ENCODE measurements at places on chromosomes 2 and 18. TPM values are rescaled to one million over a fixed set of nuclear protein-coding genes. Genes with fewer than 3 reads are reported as not detected.
A peak's percentile ranks its signal among the peaks of the same experiment; 100 is the strongest.

TMEM200C gene
- 0.96 TPM for total RNA-seq

DNA sequence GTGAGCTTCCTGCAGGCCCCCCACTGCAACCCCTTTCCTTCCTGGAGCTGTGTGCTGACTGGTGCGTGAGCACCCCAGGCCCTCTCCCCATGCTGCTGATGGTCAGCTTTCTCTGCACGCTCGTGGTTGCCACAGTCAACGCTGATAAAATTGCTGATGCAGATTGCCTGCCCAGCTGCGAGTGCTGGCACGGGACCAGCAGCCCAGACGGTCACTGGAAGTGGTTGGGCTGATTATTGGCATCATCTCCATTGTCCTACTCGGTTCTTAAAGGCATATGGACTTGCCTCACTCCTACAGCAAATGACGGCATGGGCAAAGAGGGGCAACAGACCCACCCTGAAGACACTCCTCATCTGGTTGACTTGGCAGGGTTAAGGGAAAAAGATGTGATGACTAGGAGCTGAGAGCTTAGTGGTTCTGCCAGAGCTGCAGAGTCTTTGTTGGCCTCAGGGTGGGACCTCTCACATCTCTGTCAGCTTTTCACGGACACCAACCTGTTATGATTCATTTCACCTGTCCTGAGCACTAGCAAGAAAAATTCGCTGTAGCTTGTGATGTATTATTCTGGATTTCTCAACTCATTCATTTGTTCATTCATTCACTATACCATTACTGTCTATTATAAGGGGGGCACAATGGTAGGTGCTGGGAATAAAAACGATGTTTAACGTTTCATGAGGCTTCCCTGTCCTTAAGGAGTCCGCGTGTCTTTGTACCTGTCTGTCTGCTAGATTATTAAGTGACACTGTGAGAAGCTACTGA, 38.4 kb downstream of the PAX8 start:
- H3K27ac ChIP-seq = peak overlapping the region; percentile 64
- no peaks in the 10 kb centered on the region for H3K27me3 ChIP-seq
- H3K4me3 ChIP-seq = peak overlapping the region; percentile 29
- peak; percentile 90 for DNase-seq

DNA sequence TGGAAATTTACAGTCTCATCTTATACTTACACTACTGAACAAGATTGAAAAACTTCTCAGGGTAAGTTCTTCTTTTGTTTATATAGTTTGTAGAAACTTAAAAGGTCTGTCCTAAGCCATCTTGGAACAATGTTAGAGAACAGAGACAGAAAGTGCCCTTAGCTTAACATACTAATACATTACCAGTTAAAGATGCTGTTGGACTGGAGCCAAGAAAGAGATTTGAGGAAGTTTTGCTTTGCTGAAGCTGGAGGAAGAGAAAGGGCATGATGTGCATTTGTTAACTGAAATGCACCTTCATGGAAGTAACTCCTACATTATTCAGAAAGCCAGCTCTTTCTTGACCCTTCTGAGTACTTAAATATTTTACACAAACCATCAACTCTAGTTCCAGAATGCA, 66.5 kb upstream of the TNFRSF11A start:
- no peak overlapping the region for H3K27ac ChIP-seq
- no peaks in the 10 kb centered on the region for H3K4me1 ChIP-seq
- no peak overlapping the region for H3K4me3 ChIP-seq
- no peak for DNase-seq
- H3K36me3 ChIP-seq = peaks cover 89% of the 10 kb centered on the region

DNA sequence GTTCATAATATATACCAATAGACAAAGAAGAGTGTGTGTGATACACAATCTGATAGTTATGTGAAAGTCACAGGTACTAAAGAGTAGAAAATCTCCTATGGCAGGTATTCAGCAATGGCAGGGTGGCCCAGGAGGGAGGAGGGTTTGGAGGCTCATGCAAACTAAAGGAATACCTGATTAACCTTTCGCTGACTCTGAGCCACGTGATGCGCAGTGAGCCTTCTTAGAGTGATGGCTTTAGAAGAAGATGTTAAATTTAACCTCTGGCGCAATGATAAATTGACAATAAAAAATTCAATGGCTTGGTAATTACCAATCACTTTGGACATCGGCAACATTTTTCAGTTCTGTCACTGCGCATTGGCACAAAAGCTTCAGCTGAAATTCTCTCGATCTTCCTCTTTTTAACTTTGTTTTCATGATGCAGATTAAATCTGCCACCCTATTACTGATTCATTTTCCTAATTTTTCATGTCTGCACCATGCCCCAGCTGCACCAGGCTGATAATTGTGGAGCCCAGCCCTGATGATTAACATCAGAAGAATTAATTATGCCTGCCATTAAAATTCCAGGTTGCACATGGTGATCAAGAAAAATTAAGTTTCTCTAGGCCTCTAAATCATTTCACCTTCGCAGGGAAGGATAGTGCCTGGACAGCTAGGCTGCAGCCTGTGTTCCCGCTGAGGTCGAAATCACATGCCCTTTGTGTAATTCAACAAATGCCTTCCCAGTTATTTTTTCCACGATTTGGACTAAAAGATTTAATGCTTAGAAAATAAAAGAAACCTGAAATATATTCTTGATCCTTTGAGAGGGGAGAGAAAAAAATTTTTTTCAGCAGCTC, 250.6 kb upstream of the HNRNPA3 start:
- no peaks in the 10 kb centered on the region for H3K4me1 ChIP-seq
- H3K27me3 ChIP-seq = peaks cover 74% of the 10 kb centered on the region
- no peak overlapping the region for H3K4me3 ChIP-seq

DNA sequence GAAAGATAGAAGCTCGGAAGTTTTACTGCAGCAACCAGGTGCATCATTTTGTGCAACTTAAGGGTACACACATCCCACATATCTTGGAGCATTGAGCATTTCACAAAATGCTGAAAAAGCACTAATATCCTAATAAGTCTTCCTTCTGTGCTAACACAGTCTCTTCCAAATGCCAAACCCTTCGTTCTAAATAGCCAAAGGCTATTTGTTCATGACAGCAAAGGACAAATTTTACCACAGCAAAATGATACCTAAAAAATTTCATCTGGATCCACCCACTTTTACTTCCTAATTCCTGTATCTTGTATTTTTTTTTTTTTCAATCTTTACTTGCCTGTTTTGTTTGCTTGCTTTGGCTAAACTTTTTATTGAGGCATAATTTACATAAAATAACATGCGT, 435.0 kb downstream of the RND3 start:
- H3K36me3 ChIP-seq = no peaks in the 10 kb centered on the region
- no peak overlapping the region for H3K27ac ChIP-seq
- H3K4me1 ChIP-seq = peaks cover 2% of the 10 kb centered on the region
- no peak overlapping the region for H3K4me3 ChIP-seq
- H3K27me3 ChIP-seq = no peaks in the 10 kb centered on the region
- DNase-seq = no peak

All from left ventricle myocardium inferior (tissue), 1 donor.